ENCODE measurements at places on chromosomes 6 and 20.

DNA sequence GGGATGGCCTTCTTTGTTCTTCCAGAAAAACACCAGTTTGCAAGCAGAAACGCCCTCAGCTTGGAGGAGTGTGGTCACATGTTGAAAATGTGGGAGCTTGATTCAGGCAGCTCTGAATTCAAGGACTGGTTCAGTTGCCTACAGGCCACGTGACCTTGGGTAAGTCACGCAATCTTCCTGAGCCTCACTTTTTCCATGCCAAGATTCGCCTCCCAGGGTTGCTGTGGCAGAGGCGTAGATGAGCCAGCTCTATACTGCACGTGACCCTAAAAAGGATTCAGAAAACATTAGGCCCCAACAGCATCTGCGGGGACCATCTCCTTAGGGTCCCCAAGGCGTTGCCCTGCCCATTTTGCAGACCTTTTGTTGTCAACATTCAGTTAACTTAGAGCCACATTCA is 112.0 kb upstream of the SNX9 start:
- DNase-seq, result no peak

DNA sequence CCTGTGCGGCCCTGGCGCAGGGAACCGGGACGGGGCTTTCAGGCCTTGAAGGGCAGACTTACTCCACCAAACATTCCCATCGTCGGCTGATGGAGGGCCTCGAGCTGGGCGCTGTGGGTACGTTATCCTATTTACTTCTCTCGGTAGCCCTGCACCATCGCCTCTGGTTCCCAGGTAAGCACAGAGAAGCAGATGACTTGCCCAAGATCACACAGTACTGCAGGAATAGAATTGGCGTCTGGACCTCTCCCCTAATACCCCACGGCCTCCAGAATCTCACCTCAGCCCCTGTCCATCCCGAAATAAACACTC is 46.4 kb downstream of the PDYN start:
- DNase-seq, result no peak

DNA sequence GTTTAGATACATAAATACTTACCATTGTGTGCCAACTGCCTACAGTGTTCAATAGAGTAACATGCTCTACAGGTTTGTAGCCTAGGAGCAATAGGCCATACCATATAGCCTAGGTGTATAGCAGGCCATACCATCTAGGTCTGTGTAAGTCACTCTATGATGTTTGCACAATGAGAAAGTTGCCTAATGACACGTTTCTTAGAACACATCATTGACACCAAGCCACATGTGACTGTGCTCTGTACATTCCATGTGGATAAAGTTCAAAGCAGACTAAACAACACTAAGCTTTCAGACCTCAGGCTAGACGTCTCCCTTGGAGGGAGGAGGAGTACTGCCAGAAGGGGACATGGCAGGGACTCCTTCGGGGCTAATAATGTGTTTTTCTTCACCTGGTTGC is 93.6 kb downstream of the KIF16B start:
- DNase-seq, result no peak

GRCh38 chr6:109760208-109760607 is 69.1 kb downstream of the FIG4 start:
- DNase-seq, result no peak

DNA sequence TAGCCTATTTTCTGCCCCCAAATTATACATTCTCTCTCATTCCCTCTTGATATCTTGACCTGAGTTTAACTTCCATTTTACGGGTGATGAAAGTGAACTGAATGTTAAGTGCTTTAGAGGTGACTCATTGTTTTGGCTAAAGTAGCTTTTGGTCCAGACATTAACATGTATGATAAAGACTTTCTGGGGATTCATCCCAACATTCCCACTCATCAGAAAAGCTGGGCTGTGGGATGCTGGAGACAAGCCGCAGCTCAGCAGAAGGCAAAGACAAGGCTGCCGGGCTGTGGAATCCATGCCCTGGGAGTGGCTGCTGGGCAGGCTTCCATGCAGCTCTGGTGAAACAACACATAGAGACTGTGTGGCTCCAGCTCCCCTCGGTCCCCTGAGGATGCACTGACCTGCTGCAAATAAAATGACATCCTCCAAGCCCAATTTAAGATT is 89.9 kb upstream of the SYNDIG1 start:
- no peak for DNase-seq

DNA sequence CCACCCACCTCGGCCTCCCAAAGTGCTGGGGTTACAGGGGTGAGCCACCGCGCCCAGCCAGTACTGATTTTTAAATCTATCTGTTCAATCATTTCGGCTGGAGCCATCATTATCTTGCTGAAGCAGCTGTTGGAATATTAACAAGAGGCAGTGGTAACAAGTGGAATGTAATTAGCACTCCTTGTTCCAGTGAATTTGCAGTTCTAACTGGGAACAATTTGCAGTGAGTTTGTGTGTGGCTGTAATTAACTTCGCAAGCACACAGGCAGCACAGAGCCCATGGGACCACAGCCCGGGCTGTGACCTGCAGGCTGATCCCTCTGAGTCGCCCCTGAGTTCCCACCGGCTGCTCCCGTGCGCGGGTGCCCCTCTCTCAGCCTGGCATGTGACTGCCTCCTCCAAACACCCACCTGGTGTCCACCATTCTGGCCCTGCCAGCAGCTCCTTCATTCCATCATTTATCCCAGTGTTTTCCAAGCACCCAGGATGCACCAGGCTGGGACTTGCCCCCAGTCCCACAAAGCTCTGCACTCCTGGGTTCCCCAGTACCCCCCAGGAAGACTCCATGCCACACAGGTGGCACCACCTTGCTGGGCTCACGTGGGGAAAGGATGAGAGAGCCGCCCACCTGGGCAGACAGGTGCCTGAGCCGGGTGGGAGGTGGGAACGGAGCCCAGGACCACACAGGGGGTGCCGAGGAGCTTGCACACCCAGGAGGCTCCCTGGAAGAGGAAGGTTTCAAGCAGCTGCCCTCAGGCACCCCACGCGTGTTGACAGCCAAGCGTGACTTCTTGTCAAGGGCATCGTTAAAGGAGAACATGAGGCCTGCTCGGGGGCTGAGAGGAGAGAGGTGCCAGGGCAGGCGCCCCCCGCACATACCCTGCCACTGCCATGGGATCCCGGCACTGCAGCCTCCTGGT is 75.2 kb downstream of the YTHDF1 start:
- no peak for DNase-seq

DNA sequence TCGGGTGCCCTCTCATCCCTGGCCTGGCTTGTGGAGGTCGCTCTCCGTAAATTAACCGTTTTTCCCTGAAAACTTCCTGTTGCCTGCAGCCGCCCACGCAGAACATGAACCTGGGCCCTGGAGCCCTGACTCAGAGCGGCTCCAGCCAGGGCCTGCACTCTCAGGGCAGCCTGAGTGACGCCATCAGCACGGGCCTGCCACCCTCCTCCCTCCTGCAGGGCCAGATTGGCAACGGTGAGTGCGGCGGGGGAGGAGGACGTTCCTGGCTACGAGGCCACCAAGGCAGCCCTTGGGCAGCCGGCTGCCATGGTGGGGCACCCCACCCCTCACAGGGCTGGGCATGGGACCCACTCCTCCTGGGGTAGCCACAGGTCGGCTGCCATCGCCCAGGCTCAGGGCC is 17.8 kb downstream of the SS18L1 start:
- DNase-seq, result no peak

GRCh38 chr6:156587751-156588301 is 189.4 kb upstream of the ARID1B start:
- DNase-seq, result no peak

DNA sequence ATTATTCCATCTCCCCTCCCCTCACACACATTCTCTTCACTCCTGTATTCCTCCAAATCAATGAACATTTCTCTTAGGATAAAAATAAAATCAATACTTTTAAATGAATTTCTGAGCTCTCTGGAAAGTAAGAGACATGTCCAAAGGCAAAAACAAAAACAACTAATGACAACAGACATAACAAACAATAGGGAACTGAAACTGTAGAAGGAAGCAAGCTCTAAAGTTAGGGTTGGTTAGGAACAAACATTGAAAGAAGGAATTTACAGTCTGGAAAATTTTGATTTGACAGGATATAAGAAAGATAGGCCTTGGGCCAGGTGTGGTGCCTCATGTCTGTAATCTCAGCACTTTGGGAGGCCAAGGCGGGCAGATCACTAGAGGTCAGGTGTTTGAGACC is 17.5 kb upstream of the MYCT1 start:
- DNase-seq, result no peak

GRCh38 chr6:29964518-29964886 is 22.2 kb downstream of the HLA-A start:
- DNase-seq, result no peak

DNA sequence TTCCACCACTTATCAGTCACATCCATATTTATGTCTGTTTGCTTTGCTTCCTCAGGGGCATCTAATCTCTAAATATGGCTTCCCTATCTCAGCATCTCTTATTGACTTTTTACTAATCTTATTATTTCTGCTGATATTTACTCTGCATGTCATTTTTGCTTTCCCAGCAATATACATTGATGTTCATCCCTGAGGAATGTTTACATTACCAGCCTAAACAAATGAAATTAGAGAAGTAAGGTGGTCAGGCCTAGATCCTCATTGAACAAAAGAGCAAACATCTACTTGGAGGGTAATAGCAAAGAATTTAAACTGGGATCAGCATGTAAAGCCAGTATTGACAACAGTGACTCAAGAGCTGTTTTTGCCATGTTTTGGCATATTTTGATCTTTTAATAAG is 546.4 kb downstream of the MMUT start:
- peak; percentile 12 for DNase-seq

DNA sequence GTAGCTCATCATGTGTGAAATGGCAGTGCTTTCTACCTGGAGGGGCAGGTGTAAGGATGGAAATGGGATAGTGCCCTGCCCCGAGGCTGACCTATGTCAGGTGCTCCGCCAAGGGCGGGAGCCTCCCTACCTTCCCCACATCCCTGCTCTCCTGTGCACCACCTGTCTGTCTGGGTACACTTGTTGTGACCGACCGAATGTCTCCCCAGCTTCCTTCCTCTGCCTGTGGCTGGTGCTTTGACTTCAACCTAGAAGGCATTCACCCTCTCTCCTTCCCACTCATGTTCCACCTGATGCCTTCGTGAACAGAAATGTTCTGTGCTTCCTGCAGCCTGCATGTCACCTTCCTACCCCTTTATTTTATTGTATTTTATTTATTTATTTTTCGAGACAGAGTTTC is 114.8 kb downstream of the SCML4 start:
- no peak for DNase-seq

All from OCI-M1 (cell line).